Caco-2 (cell line): ENCODE measurements at places on chromosomes 5 and 9. TPM values are rescaled to one million over a fixed set of nuclear protein-coding genes. Genes with fewer than 3 reads are reported as not detected.

DNA sequence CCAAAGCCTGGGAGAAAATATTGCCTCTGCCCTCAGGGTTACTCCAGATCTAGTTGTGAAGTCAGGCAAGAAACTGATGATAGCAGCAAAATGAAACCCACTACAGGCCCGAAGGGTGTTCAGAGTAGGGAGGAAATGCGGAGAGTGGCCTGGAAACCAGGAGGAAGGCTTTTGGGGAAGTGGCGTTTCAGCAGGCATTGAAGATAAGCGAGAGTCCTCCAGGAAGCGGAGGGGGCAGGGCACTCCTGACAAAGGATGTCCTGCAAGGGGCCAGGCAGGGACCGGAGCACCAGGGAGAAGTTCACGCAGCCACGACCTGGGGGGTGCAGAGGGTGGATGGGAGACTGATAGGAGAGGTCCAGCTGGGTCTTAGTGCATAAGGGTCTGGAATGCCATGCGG lies 7.8 kb upstream of the FOXI1 start:
- no peaks in the 10 kb centered on the region for H3K36me3 ChIP-seq
- DNase-seq = no peak
- H3K4me3 ChIP-seq = no peak overlapping the region
- no peaks in the 10 kb centered on the region for H3K4me1 ChIP-seq

DNA sequence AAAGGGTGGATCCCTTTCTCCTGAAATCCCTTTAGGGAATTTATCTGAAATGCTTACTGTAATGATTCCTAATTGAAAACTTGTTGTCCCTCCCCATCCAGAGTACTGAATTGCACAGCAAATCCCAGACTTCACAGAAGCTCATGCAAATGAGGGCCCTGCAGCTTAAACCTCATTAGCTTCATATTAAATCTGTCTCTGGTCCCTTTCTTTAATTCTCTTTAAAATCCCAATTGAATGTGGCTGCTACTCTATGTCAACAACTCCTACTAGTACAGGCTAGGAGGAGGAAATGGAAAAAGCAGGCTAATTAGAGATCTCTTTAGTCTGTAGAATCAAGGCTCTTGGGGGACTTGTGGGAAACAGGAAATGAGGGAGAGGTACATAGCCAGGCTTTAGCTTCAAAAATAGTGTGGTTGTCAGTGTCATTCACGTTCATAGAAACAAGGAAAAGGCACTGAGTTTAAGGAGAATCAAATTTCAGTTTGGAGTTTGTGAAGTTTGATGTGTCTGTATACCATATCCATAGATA lies 191.3 kb upstream of the PRDM9 start:
- no peaks in the 10 kb centered on the region for H3K27me3 ChIP-seq
- H3K36me3 ChIP-seq = no peaks in the 10 kb centered on the region
- H3K27ac ChIP-seq = no peak overlapping the region

- H3K4me3 ChIP-seq = no peak overlapping the region
- H3K27ac ChIP-seq = no peak overlapping the region
- no peaks in the 10 kb centered on the region for H3K4me1 ChIP-seq
- H3K36me3 ChIP-seq = no peaks in the 10 kb centered on the region
- DNase-seq = no peak
These were observed 241.5 kb upstream of the CLINT1 start for GRCh38 chr5:158100373-158100888.

- H3K4me1 ChIP-seq = peaks cover 3% of the 10 kb centered on the region; the same call in 1 of the 2 replicates
- H3K4me3 ChIP-seq = no peak overlapping the region
These were observed 57.0 kb downstream of the COL15A1 start for GRCh38 chr9:99000476-99001395.

DNA sequence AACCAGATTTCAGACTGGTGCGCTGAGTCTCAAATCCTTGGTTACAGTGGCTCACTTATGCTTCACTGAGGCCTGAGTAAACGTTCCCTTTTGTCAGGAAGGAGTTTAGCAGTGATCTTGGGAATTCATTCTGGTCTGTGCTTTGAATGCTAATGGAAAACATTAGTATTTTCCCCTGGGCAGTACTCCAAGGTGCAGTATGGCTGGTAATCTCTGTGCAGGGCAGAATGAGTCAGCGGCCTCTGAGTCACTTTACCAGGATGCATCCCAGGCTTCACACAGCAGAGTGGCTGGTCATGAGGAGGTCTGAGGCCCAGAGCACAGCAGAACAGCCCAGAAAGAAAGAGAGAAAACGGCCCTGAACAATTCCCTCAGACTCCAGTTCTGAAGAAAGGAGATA lies 54.0 kb downstream of the PCA3 start:
- no peak overlapping the region for H3K27ac ChIP-seq
- no peak for DNase-seq
- H3K27me3 ChIP-seq = no peaks in the 10 kb centered on the region
- H3K4me3 ChIP-seq = no peak overlapping the region

GRCh38 chr5:157827423-157827822 lies 31.5 kb downstream of the CLINT1 start:
- H3K36me3 ChIP-seq = no peaks in the 10 kb centered on the region
- no peak overlapping the region for H3K4me3 ChIP-seq
- H3K27ac ChIP-seq = no peak overlapping the region
- no peaks in the 10 kb centered on the region for H3K27me3 ChIP-seq
- DNase-seq = no peak

GRCh38 chr9:113787871-113788270 lies 88.2 kb upstream of the ZNF618 start:
- H3K27ac ChIP-seq = no peak overlapping the region
- H3K36me3 ChIP-seq = no peaks in the 10 kb centered on the region
- no peak for DNase-seq

DNA sequence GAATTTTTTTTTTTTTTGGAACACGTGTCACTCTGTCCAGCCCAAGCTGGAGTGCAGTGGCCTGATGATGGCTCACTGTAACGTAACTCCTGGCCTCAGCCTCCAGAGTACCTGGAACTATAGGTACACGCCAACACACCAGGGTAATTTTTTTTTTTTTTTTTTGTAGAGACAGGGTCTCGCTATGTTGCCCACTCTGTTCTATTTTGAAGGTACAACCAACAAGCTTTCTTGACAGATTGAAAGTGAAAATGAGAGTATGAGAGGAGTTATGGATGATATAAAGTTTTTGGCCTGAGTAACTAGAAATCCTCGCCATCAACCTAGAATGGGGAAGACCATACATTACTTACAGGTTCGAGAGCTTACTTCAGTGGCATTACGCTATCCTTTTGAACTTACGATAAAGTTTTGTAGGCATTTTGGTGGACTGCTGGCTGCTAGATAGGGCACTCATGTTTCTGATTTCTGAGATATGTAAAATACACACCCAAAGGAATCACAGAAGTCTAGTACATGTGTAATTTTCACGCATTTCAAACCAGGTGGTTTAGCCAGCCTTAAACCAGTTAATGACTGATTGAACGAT lies 806 bp upstream of the CDC42SE2 start:
- peak; percentile 15 for DNase-seq
- no peaks in the 10 kb centered on the region for H3K36me3 ChIP-seq
- peaks cover 10% of the 10 kb centered on the region; the same call in 1 of the 2 replicates for H3K4me1 ChIP-seq
- peak overlapping the region; percentile 100 for H3K4me3 ChIP-seq
- peak overlapping the region; percentile 61 for H3K27ac ChIP-seq

DNA sequence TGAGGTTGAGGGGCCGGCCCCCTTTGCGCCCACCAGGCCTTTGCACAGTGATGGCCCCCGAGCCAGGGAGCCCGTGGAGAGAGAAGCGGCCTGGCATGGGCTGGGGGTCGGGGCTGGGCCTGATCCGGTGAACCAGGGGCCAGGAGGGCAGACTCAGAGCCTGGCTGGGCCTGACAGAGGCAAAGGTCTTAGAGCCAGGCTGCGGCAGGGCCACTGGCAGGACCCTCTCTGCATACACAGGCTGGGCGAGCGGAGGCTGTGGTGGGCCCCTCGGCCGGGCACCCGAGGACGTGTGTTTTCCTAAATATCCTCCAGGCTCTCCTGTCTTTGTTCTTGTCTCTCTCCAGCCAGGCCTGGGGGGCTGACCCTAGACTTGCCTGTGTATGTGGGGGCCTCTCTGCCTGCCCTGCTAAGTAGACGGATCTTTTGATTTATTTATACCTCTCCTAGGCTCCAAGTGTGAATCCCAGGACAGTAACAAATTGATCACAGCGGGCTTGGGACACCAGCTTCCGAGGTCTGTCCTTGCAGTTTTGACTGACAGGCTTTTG lies 933 bp downstream of the NEK6 start:
- peak; percentile 48 for DNase-seq
- peak overlapping the region; percentile 83 for H3K4me3 ChIP-seq
- H3K27ac ChIP-seq = peak overlapping the region; percentile 96
- H3K36me3 ChIP-seq = peaks cover 1% of the 10 kb centered on the region; the same call in 1 of the 2 replicates
- peaks cover 39% of the 10 kb centered on the region for H3K4me1 ChIP-seq

Gene SLC36A2
- not detected in 2 replicates for total RNA-seq

Gene TAF11L10
- not detected in 2 replicates for total RNA-seq

Gene OSMR
- 0.11 TPM in 1 of 2 replicates, not detected in the other for total RNA-seq

Gene LCN1
- not detected in 2 replicates for total RNA-seq

Gene WDR38
- not detected in 2 replicates for total RNA-seq

Gene PLPP7
- 0.11 TPM in 1 of 2 replicates, not detected in the other for total RNA-seq
